ENCODE measurements at places on chromosomes 1 and 21.

DNA sequence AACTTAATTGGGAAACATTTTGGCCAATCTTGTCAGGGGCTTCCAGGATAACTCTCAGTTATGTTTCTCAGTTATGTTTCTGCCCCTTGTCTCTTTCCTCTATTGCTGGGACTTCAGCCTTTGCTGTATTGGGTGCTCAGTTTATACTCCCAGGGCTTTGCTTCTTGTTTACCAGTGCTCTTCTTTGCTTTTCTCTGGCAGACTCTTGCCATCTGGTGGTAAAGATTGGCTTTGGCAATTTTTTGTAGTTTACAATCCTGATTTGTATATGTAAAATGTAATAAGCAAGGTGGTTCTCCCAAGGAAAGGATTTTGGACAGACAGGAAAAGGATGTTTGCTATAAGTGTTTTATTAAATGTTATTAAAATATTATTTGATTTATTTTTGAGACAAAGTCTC, 37.9 kb downstream of the FABP3 start:
- peak; percentile 57 for DNase-seq

GRCh38 chr1:246219508-246220030, 287.5 kb downstream of the SMYD3 start:
- no peak for DNase-seq

- DNase-seq: no peak
These were observed 9.9 kb downstream of the CFAP410 start for GRCh38 chr21:44329086-44329889.

DNA sequence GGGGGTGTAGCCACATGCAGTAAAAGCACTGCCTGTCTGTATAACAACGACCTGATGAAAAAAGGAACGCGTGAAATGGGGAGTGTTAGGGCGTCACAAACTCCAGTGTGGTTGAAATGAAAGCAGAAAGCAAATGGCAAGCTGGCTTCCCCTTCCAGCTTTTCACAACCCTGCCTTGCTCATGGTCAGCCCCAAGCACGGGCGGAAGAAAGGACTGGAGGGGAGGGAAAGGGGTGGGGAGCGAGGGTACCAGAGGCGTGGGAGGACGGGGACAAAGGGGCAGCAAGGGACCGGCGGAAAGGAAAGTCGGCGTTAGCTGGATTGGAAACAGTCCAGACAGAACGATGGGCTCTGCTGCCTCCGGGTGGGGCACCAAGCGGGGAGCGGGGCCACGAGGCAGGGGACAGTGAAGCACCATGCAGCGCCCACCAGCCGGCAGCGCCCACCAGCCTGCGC, 9.6 kb downstream of the VPS26C start:
- DNase-seq: peak; percentile 42

- DNase-seq: no peak
These were observed 272.9 kb downstream of the RWDD3 start for GRCh38 chr1:95506736-95507414.

GRCh38 chr1:184096005-184096404, 44.5 kb downstream of the TSEN15 start:
- no peak for DNase-seq

DNA sequence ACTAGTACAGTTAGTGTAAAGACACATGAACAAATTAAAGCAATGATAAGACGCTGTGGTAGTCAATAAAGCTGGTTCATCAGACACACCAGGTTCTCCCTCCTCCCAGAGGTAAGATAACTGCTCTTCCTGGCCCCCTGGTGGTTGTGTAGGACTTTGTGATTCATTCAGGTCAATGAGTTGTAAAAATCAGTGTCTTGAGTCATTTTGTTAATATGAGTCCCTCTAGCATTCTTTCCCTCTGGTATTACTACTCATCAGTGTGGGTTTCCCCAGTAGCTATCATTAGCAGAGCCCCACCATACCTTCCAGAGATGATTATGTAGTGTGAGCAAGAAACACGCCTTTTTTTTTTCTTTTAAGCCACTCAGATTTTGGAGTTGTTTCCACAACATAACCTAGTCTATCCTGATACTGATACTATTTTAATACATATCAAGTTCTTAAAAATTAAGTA, 3.6 kb upstream of the SETDB1 start:
- peak; percentile 89 for DNase-seq

- DNase-seq: no peak
These were observed 136.6 kb upstream of the ZNF648 start for GRCh38 chr1:182198006-182198605.

DNA sequence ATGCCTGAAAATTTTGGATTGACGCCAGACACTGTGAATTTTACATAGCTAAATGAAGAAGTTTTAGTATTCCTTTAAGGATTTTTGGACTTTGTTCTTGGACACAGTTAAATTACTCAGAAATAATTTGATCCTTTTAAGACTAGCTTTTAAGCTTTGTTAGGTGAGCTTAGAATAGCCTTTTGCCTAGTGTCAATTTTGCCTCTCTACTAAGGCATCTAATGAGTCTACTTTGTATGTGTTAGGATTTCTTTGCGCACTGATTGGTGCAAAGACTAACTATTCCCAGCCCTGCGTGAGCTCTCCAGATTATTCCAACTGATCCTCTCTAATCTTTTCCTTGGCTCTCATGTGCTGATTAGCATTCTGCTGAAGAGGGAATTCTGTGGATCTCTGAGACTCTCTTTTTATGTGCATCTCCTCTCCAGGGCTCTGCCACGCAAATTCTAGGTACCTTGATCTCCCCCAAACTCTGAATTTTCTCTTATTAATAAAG, 128.1 kb upstream of the BCL9 start:
- no peak for DNase-seq

DNA sequence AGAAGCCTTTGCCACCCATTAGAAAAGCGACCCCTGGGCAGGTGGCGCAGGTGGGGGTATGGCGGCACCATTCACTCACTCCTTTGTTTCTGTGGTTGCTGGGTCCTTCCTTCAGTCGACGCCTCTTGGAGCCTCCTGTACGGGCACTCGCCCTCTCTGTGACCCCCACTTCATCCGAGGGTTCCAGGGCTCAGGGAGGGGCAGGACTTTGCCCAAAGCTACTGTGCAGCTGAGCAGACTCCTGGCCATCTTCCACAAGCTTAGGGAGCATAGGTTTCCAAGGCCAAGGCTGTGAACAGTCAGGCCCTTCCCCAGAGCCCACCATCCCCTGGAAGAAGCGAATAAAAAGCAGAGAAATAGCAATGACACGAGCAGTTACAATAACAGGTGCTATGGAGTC, 190.7 kb upstream of the ARHGEF16 start:
- no peak for DNase-seq

- no peak for DNase-seq
These were observed 33.4 kb downstream of the OBSCN start for GRCh38 chr1:228241259-228241658.

GRCh38 chr21:38661197-38661871, 144.4 kb upstream of the ETS2 start:
- DNase-seq: peak; percentile 69

GRCh38 chr1:32709075-32709474, 6.5 kb upstream of the SYNC start:
- no peak for DNase-seq

DNA sequence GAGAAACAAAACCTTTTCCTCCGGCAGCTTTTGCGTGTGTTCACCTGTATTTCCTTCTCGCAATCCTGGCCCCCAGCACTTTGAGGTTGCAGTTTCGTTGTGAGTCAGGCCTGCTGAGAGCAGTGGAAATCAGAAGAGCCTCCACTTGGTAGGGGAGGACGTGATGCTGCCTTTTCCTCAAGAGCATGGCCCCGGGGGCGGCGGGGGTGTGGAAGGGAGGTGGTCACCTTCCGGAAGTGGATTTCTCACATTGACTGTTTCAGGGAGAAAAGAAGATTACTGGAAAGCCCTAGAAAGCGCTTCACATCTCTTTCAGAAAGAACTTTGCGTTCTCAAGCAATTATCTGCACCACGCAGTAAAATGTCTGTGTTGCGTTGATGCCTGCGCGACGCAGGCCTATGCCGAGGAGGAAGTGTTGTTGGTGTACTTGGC, 12.2 kb upstream of the IL10 start:
- no peak for DNase-seq
